Activated naive CD4-positive, alpha-beta T cell (primary cell): ENCODE measurements at places on chromosomes 16 and 17.

GRCh38 chr16:140175-140857 lies 1.8 kb upstream of the NPRL3 start:
- DNase-seq = no peak

- DNase-seq = no peak
Measured at GRCh38 chr16:69709456-69710084, 16.8 kb downstream of the NQO1 start.

GRCh38 chr16:53433930-53434376 lies 318 bp upstream of the RBL2 start:
- DNase-seq = no peak

GRCh38 chr16:70805380-70805779 lies 4.4 kb upstream of the VAC14 start:
- no peak for DNase-seq

DNA sequence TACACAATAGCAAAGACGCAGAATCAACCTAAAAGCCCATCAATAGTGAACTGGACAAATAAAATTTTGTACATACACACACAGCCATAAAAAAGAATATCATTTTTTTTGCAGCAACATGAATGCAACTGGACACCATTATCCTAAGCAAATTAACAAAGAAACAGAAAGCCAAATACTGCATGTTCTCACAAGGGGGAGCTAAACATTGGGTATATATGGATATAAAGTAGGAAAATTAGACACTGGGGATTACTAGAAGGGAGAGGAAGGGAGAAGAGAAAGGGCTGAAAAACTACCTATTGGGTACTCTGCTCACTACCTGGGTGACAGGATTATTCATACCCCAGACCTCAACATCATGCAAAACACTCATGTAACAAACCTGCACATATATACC lies 28.2 kb downstream of the ADAMTS18 start:
- DNase-seq = no peak

- no peak for DNase-seq
Measured at GRCh38 chr16:68889508-68890150, 46.3 kb downstream of the TANGO6 start.
